ENCODE measurements at places on chromosomes 2 and 18.

GRCh38 chr2:28643911-28644334 is 107.7 kb upstream of the PPP1CB start:
- no peak for DNase-seq

DNA sequence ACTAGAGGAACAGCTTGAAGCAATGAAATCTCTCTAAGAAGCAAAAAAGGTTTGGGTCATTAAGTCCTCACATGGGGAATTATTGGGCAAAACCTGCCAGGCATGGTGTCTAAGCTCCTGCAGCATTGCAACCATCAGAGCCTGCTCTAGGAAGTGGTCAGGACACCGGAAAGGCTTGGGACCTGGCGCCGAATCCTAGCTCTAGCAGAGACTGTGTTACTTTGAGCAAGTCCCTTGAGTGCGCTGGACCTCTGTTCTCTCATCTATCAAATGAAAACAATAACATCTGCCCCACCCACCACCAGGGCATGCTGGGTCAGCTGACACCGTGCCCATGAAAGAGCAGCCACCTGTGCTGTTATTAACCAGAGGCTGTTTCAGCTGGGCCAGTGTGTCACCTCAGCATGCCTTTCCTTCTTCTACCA is 6.3 kb downstream of the TMEM127 start:
- DNase-seq = no peak

DNA sequence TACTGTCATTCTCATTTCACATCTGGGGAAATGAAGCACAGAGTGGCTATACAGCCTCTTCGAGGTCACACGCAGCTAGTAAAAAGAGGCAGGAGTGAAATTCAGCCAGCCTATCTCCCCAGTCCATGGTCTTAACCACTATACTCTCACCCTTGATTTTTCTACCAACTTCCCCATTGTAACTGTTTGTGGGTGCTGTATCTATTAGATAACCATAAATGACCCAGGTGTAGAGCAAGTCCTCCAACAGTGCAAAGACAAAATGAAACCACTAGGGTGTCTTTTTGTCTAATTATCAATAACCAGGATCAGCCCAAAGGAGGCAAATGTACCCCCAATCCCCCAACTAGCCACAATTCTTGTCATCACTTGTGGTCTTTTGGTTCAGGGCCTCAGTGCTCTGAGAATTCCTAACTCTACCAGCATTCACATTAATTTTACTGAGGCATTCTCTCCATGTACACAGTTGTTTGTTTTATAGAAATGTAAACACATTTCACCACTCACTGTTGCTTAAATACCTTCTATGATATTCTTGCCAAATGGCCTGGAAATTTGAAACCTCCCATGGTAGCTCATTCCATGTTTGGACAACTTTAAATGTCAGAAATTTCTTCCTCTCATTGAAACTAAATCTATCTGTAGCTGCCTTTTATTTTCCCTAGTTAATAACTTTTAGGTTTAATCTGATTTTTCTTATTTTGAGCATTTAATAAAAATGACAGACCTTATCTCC is 58.7 kb downstream of the SLC40A1 start:
- DNase-seq = no peak

DNA sequence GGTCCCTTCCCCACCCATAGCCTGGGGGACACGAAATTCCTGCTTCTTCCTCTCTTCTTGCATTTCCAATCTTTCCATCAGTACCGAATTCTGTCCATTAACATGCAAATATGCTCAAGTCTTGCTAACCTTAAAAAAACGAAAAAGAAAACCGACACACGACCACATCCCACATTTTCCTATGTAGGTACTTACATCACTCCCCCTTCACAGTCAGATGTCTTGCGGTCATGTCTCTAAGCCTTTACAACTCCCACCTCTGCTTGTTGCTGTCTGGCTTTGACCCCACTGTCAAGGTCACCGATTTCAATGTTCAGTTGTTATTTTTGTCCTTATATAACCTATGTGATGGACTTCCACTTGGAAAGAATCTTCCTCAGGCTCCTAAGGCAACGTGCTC is 219.4 kb downstream of the NAPG start:
- DNase-seq = no peak

GRCh38 chr2:235827585-235827992 is 333.7 kb downstream of the AGAP1 start:
- DNase-seq = no peak

GRCh38 chr18:7576077-7576476 is 9.0 kb downstream of the PTPRM start:
- DNase-seq = no peak

DNA sequence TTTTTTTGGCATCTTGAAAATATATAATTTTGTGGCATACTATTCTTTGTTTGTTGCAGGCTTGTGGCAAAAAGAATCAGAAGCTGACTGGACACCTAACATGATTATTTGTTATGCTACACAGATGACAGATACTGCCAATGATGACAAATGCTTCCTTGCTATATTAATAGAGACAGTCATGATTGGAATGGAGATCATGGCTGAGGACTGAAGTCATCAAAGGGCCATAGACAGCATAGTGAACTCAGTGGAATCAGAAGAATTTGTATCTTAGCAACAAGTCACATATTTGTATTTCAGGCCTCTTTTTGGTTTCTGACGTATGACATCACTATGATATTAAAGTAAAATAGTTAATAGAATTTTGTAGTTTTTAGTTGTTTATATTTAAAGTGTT is 1003.8 kb upstream of the DDX18 start:
- no peak for DNase-seq

DNA sequence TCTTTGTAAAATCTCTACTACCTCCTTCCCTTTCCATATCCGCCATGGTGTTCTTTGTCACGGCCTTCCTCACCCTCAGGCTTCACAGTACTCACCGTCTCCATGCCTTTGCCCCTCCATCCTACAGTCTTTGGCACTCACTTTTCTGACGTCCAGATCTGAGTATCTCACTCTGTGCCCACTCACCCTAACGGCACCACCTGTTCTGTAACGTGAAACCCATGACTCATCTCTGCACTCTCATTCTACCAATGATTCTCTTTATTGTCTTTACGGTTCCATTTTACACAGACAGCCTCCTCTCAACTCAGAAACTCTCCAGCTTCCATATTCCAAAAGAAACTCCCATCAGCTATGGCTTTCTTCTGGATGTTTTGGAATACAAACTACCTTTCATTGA is 56.7 kb downstream of the NETO1 start:
- no peak for DNase-seq

GRCh38 chr2:47237375-47238334 is 82.5 kb upstream of the STPG4 start:
- DNase-seq = peak; percentile 75

- DNase-seq = no peak
Observed at GRCh38 chr18:41751161-41751560, 203.9 kb upstream of the PIK3C3 start.

GRCh38 chr2:29393676-29394075 is 278.5 kb downstream of the CLIP4 start:
- no peak for DNase-seq

DNA sequence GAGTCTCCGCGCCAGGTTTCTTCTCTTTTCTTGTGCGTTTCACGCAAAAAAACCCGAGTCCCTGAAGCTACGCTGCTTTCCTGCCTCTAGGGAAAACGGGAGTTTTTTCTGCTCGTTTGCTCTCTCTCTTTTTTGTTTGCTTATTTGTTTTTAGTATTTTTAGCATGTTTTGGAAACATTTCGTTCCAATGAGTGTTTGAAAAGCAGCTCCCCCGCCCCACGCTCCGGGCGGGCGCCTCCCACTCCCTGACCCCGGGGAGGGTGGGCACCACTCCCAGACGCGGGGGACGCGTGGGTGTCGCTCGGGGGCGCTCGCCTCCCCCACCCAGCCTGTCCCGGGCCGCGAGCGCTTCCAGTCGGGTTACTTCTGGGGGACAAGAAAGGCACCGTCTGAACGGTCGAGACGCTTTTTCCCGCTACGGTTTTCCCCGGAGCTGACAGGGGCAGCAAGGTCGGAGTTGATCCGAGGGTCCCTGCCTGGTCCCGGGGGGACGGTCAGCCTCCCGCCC is 446 bp upstream of the EFHD1 start:
- no peak for DNase-seq

- no peak for DNase-seq
Observed at GRCh38 chr2:2871480-2872308, 505.9 kb downstream of the EIPR1 start.

DNA sequence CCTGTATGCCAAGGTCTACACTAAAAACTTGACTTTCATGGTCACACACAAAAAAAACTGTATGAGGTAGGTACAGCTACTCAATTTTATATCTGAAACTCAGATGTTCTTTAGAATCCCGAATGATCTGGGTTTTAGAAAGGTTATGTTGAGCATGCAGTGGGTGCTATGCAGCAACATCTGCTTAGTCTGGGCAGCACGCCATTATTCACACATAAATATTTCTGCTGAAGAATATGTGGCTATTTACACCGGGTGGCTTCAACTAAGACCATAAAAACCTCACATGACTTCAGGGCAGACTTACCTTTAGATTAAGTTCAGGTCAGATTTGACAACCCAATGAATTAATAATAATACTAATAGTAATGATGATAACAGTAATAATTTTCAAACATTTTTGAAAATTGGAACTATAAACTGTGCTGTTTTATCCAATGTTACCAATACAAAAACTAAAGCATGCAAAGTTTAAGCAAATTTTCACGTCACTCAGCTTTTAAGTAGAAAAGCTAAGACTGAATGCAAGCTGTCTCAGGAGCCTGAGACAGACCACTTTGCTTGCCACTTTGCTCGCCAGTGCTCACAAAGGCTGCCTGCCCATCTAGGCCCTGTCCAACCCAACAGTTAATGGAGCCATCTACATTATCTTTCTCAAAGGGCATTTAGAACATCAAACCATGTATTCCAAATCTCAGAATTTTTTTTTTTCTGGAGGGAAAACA is 292.0 kb downstream of the CNTNAP5 start:
- peak; percentile 24 for DNase-seq

DNA sequence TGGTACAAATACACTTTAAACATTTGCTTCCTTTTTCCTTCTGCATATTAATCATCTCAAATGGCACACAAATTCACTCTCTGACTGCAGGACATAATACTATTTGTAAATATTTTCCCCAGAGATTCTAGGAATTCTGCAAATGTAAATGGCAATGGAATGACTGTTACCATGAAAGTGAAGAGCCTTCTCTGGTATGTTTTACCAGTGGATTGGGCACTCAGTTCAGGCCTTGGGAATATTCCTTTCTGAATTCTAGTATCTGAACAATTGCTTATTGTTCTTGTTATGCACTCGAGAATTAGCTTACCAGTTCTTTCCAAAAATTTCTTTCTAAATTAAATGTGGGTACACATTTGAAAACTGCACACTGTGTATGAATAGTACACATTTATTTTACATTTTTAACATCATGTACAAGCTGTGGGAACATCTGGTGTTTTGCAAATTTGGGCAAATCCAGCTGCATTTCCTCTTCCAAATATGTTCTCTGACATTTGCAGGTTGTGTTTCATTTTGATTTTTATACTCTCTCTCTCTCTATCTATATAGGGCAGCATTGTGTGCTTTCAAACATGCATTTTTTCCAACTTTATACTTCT is 289.1 kb downstream of the NBAS start:
- DNase-seq = no peak

GRCh38 chr2:236180831-236181453 is 12.8 kb upstream of the GBX2 start:
- peak; percentile 49 for DNase-seq

GRCh38 chr2:47002480-47003381 is 87.1 kb upstream of the MCFD2 start:
- peak; percentile 77 for DNase-seq

- DNase-seq = peak; percentile 47
Observed at GRCh38 chr2:69618362-69618761, 25.2 kb downstream of the AAK1 start.

- DNase-seq = no peak
Observed at GRCh38 chr2:75960472-75961009, 249.8 kb upstream of the GCFC2 start.

- DNase-seq = no peak
Observed at GRCh38 chr2:167646557-167646956, 600.8 kb downstream of the STK39 start.

DNA sequence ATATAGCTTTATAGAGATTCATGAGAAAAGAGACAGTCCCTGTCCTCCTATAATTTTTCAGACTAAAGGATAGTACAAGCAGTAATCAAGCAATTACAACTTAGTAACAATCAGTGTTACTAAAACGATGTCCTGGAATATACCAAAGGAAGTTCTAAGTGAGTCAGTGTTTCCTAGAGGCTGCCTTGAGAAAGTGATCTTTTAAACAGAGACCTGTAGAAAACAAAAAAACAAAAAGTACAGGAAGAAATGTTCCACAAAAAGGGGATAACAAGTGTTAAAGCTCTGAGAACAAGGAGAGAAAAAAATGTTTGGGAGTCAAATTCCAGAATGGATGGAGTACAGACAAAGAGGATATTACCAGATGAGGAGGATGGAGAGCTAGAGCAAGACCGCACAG is 556.4 kb downstream of the ERBB4 start:
- no peak for DNase-seq

Measured in right hindlimb (tissue), 1 donor.